ENCODE measurements at places on chromosomes 13 and 19.

DNA sequence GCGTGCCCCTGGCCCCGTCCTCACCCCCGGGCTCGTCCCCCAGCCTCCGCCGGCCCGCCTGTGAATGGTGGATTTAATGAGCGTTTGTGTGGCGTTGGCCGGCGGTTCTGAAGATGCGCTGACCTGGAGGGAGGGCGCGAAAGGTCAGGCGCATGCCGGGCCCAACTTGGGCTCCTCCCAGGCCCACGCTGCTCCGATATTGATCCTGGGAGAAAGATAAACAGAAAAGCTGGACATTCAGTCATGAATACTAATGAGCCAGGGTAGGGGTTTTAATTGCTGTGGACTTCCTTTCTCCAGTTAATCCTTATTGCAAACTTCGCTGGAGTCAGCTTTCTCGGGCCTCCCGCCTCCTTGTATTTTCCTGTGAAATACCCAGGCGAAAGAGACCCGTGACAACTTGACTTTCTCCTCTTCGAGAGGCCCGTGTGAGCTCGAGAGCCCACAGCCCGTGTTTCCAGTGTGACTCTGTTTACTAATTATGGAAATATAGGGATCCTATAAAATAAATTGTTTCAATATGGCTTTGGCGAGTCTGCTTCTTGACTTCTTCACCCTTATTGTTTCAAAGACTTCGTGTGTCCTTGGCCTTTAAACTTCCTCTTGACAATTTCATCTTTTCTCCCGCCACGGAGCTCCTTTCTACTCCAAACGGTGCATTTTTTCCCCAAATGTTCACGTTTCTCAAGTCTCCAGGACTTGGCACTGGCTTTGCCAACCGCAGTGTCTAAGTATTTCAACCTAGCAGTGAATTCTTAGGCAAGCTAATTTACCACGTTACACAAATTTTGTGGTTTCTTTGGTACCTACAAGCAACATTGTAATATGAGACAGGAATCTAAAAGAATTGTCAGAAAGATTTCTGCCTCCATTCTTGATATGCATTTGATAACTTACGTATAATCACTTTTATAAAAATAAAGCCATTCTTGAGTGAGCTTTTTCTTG is 10.5 kb downstream of the ZIC2 start:
- no peak for DNase-seq

DNA sequence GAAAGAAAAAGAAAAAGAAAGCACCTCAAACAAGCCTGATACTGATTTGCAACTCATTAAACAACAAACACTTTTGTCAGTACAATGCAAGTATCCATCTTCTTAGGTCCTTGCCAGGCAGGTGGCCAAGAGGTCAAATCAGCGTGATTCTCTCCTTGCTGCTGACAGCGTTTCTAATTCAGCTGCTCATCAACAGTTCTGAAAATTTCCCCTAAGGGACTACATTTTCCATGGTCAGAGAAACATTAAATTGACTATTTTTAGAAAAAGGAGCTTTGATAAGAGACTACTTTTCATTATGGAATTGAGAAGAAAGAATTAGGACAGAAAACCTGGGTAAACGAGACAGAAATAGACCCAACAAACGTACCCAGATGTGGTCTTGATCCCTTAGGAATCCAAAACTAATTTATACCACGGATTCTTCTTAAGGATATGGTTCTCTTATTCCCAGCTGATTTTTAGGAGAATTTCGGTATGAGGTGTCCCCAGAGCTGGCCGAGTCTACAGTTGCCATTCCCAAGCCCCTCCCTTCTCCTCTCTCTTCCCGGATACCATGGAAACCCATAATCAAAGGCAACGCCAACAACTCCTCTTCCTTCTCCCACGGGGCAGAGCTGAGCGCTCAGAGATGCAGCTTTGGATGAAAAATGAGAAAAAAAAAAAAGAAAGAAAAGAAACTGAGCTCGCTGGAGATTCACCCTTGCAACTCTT is 29.5 kb upstream of the CEBPG start:
- DNase-seq: no peak

GRCh38 chr13:21670883-21671619 is at the start of gene FGF9:
Gene FGF9, plus strand, starts transcription at chr13:21671073. Its CDS starts 840 bp downstream, at chr13:21671913.
- peak; percentile 93 for DNase-seq

DNA sequence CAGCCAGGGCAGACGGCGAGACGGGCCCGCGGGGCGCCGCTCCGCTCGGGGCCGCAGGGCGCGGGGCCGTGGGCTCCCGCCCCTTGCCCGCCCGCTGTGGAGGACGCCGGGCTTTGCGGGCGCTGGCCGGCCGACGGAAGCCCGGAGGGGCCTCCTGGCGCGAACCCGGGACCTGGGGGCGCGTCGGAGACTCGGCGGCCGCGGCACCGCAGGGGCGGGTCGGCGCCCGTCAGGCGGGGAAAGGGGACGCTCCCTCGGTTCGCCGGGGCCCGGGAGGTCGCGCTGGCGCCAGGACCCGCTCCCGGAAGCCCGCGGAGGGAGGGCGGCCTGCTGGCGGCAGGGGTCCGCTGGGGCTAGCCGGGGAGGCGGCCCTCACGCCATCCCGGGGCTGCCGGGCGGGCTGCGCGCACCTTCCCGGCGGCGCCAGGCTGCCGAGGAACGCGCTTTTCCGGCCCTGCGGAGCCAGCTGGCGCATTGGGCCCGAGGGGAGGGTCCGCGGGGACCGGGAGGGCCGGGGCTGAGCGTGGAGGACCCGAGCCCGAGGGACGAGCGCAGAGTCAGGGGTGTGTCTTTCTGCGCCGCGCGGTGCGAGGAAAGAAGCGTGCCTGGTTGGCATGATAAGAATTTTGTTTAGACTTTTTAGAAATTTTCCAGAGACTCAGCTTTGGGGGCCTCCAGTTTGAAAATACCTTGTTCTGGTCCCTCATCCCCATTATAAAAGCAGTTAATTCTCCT is 511 bp downstream of the GARRE1 start:
- DNase-seq: peak; percentile 71

- no peak for DNase-seq
Measured at GRCh38 chr13:113849981-113850721, 13.7 kb downstream of the GAS6 start.

DNA sequence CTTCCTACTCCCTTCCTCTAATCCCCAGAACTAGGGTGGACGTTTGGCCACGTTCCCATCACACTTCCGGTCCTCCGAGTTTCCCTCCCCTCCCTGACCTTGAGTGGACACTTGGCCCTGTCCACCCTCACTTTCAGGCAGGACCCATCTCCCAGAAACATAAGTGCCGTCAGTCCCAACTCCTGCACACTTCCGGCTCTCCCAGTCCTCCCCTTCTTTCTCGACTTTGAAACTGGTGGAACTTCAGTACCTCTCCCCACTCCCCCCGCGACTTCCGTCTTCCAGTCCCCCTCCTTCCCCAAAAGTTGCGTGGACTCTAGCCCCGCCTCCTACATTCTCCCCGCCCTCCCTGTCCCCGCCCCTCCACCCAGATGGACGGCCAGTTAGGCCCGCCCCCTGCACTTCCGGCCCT is 278 bp upstream of the ZNF274 start:
- peak; percentile 93 for DNase-seq

GRCh38 chr19:19568802-19569756 is 31.0 kb downstream of the CILP2 start:
- DNase-seq: no peak

GRCh38 chr19:55437410-55437809 is 5.7 kb downstream of the SHISA7 start:
- DNase-seq: no peak

- no peak for DNase-seq
Measured at GRCh38 chr13:75370774-75371173, 111.2 kb downstream of the TBC1D4 start.

DNA sequence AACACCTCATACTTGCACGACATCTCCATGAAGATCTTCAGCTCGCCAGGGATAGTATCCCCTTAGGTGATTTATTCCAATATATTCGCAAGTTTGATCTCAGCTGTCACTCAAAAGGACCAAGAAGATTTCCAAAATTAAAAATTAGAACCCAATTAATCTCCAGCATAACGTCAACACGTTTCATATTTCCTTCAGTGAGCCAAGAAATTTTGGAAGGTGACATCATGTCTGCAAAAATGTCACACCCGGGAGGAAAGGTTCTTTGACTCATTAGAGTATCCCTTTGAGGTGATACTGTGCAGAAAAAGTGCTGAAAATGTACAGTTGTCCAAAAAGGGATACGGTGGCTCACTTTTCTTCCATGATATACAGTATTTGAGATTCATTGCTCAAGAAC is 569.6 kb downstream of the EFNB2 start:
- no peak for DNase-seq

DNA sequence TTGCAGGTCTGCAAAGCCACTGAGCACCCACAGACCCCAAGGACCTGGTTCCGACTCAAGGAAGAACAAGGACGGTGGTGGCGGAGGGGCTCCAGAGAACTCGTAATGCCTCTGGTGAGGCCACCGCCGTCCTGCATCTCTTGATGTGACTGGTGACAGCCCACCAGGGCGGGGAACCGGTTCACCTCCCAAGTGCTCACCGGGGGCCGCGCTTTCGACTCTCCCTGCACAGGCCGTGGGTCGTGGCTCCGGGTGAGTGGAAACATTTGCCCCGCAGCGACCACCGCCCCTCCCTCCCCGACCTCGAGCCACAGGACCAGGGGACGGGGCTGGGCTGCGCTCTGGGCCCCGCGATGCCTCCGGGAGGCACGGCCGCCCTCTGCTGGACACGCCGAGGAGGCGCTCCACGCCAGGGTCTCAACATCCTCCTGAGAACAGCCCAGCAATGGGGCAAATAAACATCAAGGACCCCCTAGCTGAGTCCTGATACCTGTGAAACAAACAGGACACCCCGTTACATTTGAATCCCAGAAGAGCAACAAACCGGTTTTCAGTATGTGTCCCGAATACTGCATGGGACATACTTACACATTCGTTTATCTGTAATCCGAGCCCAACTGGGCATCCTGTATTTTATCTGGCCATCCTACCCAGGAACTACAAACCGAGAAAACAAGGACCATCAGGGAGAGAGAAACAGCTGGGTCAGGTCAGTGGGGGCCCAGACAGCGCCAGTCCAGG is 3.9 kb upstream of the PLPP2 start:
- DNase-seq: peak; percentile 79

GRCh38 chr19:47618771-47619170 is 9.8 kb downstream of the BICRA start:
- no peak for DNase-seq

DNA sequence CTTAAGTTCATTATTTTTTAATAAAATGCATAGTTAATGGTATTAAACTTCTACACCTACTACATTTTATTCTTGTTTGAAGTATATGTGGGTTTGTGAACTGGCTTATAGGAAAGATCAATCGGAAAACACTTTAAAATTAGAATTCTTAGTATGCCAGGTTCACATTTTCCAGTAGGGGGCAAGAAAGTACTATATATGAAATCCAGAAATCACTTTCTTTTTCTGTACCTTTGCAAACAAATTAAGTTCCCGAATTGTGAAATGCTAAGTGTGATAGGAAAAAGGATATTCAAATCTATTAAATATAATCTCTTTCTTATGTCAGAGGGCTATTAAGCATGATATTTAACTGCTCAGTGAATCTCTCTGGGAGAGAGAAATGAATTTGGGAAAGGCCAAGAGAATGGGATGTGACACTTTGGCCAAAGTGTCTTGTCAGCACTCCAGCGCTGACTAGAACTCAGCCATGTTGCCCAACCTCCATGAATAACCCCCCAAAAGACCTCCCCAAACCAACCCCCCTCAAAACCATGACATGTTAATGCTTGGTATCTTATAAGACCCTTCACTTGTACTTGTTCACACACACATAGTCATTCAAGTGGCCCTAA is 122.6 kb upstream of the SLC10A2 start:
- DNase-seq: no peak

GRCh38 chr19:40756502-40757110 is 5.6 kb downstream of the SNRPA start:
- DNase-seq: peak; percentile 76

DNA sequence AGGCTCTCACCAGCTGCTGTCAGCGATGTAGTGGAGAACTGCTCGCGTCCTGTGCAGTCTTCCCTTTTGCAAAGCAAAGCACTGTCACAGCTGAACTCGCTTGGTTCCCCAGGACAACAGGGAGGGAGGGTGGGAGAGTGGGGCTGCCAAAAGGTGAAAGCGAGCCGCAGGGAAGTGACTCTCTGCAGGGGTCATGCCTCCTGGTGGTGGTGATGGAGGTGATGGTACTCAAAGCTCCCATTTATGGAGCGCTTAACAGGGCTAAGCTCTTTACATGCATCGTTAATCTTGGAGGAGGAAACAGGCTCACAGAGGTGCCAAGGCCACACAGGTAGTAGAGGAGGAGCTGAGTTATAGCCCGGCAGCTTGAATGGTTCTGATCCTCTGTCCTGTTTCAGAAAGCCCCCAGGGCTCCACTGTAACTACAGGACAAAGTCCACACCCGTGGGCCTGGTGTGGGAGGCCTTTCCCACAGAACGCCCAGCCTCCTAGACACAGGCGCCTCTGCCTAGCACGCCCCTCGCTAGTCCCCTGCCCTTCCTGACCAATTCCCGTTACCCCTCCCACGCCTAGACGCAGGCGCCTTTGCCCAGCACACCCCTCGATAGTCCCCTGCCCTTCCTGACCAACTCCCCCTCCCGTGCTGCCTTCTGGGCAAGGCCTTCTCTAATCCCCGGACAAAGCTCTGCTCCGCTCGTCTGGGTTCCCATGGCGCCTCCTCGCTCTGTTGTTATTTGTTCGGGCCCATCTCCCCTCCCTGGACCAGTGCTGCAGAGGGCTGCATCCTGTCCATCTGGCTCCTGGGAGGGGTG is 10.7 kb downstream of the PPP1R37 start:
- no peak for DNase-seq

- DNase-seq: no peak
Measured at GRCh38 chr13:61774903-61775302, 359.3 kb upstream of the PCDH20 start.

DNA sequence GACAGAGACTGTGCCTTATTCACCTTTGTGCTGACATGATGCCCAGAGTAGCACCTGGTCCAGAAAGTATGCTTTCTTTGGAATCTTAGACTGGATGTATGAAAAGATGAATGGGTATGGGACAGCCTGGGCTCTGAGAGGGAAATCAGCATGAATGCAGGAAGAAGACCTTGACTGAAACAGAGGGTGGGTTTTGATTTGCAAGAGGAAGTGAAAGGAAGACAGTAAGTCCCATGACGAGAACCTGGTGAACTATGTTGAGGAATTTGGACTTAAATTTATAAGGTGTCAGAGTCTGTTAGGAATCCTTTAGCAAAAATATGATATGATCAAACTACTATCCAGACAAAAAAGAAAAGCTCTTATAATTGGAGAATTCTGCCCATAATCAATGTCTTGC is 301.9 kb downstream of the SPRY2 start:
- no peak for DNase-seq

GRCh38 chr19:12603714-12604113 is 6.9 kb downstream of the ZNF490 start:
- DNase-seq: peak; percentile 80

GRCh38 chr13:56412856-56413255 is 727.9 kb upstream of the PRR20A start:
- DNase-seq: no peak

DNA sequence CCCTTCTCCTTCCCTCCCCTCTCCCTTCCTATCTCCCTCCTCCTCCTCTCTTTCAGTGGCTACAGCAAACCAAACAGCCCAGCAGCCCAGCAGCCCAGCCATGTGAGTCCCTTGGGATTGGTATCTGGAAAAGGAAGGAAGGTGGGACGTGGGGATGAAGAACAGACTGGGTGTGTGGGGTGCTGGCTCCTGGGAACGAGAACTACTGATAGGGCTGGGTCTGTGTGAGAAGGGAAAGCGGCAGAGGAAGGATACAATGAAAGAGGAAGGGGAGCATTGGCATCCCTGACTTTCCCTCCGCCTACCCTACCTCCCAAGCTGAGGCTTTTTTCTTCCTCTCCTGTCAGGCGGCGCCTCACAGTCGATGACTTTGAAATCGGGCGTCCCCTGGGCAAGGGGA is 863 bp downstream of the AURKC start:
- DNase-seq: no peak
